ENCODE measurements at places on chromosomes 5 and 9. TPM values are rescaled to one million over a fixed set of nuclear protein-coding genes. Genes with fewer than 3 reads are reported as not detected.

DNA sequence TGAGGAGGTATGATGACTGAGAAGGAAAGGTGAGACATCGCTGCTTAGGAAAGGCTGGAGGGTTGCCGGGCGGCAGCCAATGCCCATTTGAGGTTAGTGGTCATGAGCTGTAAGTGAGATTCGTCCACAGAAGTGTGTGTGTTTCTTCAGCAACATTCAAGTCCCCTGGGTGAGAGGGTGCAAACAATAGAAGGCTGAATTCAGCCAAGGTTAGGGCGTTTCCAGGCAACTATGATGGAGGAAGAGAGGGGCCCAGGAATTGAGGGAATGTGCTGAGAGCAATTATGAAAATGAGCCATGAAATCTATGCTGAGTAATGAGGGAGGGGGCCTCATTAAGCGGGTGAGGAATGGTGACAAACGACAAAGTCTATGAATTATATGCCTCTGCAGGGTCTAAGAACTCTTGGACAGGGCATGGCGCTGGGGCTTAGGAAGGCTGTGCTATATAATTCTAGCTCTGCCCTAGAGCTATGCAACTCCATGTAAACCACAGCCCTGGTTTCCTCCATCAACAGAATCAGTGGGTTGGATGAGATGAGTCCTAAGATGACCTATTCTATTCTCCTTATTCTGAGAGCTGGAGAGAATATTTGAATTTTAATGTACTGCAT lies 96.0 kb downstream of the SLIT3 start:
- H3K4me1 ChIP-seq: peaks cover 2% of the 10 kb centered on the region
- H3K36me3 ChIP-seq: no peaks in the 10 kb centered on the region
- no peak for DNase-seq

GRCh38 chr9:70042461-70043215 lies 1.0 kb upstream of the MAMDC2 start:
- peaks cover 9% of the 10 kb centered on the region for H3K4me1 ChIP-seq
- H3K27me3 ChIP-seq: no peaks in the 10 kb centered on the region
- no peak overlapping the region for H3K4me3 ChIP-seq
- H3K36me3 ChIP-seq: no peaks in the 10 kb centered on the region

GRCh38 chr5:134392301-134392700 lies 19.4 kb downstream of the CDKN2AIPNL start:
- H3K36me3 ChIP-seq: peaks cover 29% of the 10 kb centered on the region
- H3K4me1 ChIP-seq: no peaks in the 10 kb centered on the region
- no peak overlapping the region for H3K4me3 ChIP-seq
- DNase-seq: no peak
- no peaks in the 10 kb centered on the region for H3K27me3 ChIP-seq
- H3K27ac ChIP-seq: no peak overlapping the region

- H3K36me3 ChIP-seq: no peaks in the 10 kb centered on the region
- H3K4me3 ChIP-seq: no peak overlapping the region
- H3K27ac ChIP-seq: no peak overlapping the region
- H3K27me3 ChIP-seq: no peaks in the 10 kb centered on the region
- no peak for DNase-seq
Measured at GRCh38 chr5:174047472-174048099, 2.1 kb downstream of the NSG2 start.

DNA sequence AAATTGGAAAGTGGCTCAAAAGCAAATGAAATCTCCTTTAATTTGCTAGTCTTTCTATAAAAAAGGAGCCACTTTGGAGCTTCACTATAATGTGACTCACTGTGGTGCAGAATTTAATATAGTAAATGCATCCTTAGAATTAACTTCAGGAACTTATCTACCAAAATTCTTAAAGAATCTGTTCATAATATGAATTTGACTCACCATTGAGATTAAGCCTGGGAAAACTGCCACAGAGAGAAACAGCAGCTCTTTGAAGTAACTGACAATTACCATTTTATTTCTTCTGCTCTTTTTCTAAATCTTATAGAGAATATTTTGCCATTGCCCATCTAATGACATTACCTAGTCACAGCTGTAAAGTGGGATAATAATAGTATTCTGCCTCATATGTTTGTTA lies 211.9 kb upstream of the CDH6 start:
- no peaks in the 10 kb centered on the region for H3K36me3 ChIP-seq
- no peak for DNase-seq
- no peak overlapping the region for H3K4me3 ChIP-seq
- H3K27me3 ChIP-seq: no peaks in the 10 kb centered on the region
- no peaks in the 10 kb centered on the region for H3K4me1 ChIP-seq
- no peak overlapping the region for H3K27ac ChIP-seq

DNA sequence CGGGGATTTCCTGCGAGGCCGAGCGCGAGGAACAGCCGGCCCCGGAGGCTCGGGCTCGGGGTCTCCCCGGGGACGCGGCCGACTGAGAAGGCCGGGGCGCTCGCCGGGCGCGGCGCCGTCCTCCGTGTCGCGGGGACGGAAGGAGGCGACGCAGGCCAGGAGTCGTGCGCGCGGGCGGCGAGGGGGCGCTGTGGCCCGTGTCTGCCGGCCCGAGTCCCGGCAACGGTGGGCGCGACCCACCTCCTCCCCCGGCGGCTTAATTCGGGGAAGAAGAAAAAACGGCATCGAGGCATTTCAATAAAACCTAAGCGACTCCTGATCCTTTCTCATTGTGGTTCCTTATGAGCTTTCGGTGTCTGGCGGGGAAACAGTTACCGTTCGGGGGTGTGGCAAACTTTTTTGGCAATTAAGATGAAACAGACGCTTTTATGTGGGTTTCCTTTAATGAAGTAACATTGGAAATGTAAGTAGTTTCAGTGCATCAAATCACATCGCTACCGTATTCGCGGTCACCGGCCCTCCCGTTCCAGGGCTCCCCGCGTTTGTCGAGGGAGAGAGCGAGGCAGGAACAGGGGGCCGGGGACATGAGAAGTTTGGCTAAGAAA lies 3.7 kb upstream of the IRX2 start:
- peaks cover 16% of the 10 kb centered on the region for H3K4me1 ChIP-seq
- no peaks in the 10 kb centered on the region for H3K36me3 ChIP-seq
- H3K4me3 ChIP-seq: peak overlapping the region; percentile 75
- peaks cover 12% of the 10 kb centered on the region for H3K27me3 ChIP-seq

DNA sequence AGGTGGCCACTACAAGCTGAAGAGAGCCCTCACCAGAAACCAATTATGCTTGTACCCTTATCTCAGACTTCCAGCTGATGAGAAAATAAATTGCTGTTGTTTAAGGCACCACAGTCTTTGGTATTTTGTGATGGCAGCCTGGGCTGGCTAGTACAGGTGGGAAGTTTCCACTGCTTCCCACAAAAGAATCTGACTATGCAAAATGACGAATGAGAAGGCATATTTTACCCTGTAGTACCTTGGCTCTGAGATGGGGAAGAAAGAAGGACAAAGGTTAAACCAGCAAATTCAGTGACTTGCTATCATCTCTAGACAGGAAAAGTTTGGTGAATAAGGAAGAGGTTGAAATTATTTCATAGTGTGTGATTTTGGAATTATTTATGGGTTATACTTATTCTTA lies 112.8 kb upstream of the ELL2 start:
- no peaks in the 10 kb centered on the region for H3K27me3 ChIP-seq
- H3K36me3 ChIP-seq: no peaks in the 10 kb centered on the region
- no peak for DNase-seq

DNA sequence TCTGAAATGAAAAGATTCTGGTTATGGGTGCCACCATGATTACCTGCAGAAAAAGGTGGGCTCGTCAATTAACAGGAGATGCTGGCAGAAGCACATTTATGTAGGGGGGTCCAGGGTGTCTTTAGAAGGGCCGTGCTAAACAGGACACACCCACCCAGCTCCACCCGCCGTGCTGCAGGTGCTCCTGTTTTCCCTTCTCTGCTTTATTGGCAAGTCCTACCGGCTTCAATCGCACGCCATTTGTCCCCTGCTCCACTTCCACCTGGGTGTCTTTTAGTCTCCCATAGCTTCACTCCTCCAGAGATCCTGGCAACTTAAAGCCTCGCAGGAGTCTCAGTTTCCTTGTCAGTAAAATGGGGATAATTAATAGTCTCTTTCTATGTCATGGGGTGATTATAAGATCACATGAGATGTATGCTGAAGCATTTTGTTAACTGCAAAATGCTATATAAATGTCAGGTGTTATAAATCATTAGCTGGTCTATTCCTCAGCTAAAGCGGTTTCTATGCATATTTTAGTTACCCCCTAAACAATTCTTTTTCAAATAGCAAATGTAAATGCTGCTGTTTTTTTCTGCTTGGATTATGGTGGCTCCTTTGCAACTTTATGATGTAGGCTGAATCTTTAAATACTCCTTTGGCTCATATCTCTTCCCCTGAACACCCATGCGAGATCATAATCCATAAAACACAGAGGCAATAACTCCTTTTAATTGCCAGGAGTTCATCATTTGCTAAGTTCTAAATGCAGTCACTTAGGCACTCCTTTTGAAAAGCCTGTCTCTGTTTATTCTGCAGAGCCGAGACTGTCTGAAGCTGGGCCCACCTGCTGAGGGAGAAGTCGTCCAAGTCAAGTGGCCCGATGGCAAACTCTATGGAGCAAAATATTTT lies 406.9 kb downstream of the KDM4C start:
- no peak overlapping the region for H3K4me3 ChIP-seq
- H3K4me1 ChIP-seq: no peaks in the 10 kb centered on the region
- no peak for DNase-seq

DNA sequence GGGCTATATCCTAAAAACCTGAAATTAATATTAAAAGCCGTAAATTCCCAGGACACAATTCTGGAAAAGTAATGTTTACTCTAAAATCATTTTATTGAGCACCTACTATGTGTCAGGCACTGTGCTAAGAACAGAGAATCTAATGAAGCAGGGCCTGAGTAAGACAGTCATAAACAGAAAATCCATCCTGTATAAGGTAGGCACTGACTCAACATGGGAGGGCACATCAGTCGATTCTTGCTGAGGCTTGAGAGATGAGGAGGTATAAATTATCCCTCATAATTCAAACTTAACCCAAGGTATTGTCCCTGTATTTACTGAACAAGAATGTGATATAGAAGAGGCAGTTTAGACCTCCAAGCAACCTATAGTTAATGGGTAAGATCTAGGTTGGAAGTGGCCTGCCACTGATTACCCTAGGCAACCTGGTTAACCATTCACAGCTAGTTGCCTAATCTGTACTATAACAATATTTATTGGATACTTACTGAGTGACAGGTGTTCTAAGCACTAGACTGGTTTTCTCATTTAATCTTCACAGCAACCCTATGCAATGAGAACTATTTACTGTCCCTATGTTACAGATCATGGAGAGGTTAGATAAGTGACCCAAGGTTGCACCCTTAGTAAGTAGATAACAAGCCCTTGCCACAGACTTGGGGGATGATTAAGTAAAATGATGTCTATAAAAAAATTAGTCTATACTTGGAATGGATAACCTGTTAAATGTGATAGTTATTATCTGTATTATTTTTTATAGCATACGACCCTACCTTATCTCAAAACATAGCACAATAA lies 317.7 kb downstream of the PDE4D start:
- H3K27me3 ChIP-seq: no peaks in the 10 kb centered on the region
- no peaks in the 10 kb centered on the region for H3K36me3 ChIP-seq
- no peak overlapping the region for H3K27ac ChIP-seq
- H3K4me1 ChIP-seq: peaks cover 2% of the 10 kb centered on the region
- DNase-seq: no peak

CNTRL gene
- 14.3 TPM for total RNA-seq

PAM gene
- 67.8 TPM for total RNA-seq

C9 gene
- not detected for total RNA-seq

FPGS gene
- 62.4 TPM for total RNA-seq

SH3TC2 gene
- total RNA-seq: 0.77 TPM

TNFSF15 gene
- total RNA-seq: 0.17 TPM

ERCC6L2 gene
- total RNA-seq: 50.0 TPM

Measured in H1 (cell line).